ENCODE measurements at places on chromosomes 7 and 10. TPM values are rescaled to one million over a fixed set of nuclear protein-coding genes. Genes with fewer than 3 reads are reported as not detected.

The SPAM1 gene
- not detected for total RNA-seq

GRCh38 chr10:130339911-130340310 is 203.7 kb downstream of the GLRX3 start:
- DNase-seq, result no peak

GRCh38 chr7:22995011-22995410 is 18.9 kb downstream of the HYCC1 start:
- DNase-seq, result no peak

DNA sequence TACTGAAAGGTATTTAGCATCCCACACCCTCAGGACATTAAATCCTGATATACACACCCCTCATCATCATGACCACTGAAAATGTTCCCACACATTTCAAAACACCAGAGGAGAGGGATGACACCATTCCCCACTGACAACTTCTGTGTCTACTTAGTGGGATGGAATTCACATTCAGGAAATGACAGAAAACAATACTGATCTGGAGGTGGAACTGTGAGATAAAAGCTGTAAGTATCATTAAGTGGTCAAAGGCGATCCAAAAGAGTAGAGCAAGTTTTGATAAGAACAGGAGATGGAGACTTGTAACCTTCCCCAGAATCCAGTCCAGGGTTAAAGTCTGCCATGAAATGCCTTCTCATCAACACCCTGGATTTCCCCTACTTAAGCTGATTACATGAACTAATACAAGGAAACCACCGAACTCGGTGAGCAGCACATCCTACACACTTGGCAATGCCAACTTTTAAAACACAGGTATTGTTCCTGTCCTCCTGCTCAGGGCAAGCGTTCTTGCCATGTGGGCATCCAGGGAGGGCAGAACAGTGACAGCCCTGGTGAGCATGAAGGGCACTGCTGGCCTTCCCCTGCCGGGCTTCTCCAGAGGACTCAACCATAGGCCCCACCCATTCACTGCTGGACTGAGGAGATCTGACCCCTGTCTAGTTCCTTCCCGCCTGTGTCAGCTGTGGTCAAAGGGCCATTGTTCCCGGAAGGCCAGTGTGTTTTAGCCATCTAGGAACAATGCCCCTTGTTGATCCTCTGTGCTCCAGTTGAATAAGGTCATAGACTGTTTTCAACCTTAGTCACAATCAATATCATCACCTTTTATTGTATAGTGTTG is 85.0 kb downstream of the SGMS1 start:
- no peak for DNase-seq

The SFXN4 gene
- total RNA-seq, result 16.1 TPM

- no peak for DNase-seq
Observed at GRCh38 chr7:116702046-116702785, 30.2 kb downstream of the MET start.
